ENCODE measurements at places on chromosomes 5 and 9.

DNA sequence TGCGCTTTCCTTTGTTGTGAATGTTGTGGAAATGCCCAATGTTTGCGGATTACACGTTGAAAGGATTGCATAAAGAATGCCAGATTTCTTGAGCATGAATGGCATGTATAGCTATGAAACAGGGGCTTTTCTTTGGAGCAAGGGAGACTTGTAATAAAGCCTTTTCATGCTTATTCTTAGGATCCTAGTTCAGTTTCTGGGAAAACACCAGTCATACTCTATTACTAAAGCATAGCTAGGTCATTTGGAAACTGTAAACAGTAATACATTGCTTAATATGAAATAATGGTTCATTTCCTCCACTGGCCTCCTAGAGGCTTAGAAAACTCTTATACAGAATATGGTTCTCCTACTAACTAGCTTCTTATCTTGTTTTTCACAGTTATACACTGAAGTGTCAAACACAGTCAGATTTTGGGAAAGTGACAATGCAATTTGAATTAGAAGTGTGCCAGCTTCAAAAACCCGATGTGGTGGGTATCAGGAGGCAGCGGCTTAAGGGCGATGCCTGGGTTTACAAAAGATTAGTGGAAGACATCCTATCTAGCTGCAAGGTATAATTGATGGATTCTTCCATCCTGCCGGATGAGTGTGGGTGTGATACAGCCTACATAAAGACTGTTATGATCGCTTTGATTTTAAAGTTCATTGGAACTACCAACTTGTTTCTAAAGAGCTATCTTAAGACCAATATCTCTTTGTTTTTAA lies 104.2 kb downstream of the MELK start:
- no peak for DNase-seq

DNA sequence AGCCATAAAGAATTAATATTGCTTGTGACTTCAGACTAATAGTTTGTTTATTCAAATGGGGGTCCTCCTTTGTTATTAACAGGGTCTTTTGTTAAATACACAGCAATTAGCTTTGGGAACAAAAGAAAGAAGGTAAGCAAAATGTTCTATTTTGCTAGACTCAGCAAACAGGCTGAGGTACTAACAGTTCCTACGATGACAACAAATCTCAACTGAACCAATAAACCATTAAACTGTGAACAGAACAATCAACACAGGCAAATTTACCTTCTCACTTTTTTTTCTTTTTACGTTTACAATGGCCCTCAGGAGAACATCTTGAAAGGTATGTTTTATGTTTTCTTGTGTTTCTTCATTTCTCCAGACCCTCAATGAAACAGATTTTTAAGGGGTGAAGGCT lies 207.2 kb downstream of the NFIB start:
- DNase-seq, result no peak

- DNase-seq, result no peak
Measured at GRCh38 chr5:83538786-83539462, 67.4 kb downstream of the VCAN start.

GRCh38 chr5:80591352-80591751 lies 21.3 kb upstream of the ANKRD34B start:
- DNase-seq, result no peak

- no peak for DNase-seq
Measured at GRCh38 chr5:146400201-146400600, 46.9 kb upstream of the TCERG1 start.

DNA sequence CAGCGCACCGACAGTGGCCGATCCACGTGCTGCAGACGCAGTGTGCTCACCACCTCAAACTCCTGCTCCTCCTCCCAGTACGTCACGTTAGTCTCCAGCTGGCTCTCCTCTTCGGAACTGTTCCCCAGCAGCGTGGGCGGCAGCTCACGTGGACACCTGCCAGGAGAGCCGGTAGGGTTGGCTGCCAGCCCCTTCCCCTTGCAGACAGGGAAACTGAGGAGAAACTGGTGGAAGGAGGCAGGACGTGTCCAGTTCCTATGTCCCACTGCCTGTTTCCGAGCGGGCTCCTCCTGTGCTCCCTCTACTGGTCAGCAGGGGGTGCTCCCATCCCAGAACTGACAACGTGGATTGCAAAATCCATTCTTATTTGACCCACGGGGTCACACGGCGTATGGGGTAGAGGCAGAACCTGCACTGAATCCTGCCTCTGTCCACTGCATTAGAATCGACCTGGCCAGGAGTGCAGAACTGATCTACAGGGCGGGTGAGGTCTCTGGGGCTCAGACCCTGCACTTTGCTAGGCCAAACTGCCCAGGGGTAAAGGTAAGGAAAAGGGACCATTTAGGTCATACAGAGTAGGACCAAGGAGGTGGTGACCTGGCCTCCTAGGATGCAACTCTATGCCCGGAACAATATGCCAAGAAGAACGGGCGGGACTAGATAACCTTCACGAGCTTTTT lies 25.7 kb downstream of the PDGFRB start:
- peak; percentile 88 for DNase-seq

GRCh38 chr9:129944506-129945116 lies 98.4 kb downstream of the FNBP1 start:
- no peak for DNase-seq

DNA sequence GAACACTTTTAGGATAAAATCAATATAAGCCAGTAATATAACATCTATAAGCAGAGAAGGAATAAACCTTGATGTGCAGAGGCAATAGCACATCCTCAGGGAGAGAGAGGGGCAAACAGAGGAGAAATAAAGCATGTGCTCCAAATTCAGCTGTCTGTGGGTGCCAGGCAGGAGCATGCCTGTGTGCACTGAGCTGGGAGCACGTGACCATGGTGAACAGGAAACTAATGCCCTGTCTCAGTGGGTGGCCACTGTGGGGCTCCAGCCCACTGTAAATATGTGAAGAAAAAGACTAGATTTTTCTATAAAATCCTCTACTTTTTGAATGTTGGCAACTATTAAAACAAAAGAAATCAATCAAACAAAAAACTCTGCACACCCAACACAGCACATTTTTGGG lies 55.3 kb downstream of the FYB1 start:
- DNase-seq, result no peak

- peak; percentile 86 for DNase-seq
Measured at GRCh38 chr5:171494452-171495121, 75.1 kb downstream of the FGF18 start.

- no peak for DNase-seq
Measured at GRCh38 chr9:126626127-126626925, 12.6 kb downstream of the LMX1B start.

Measured in choroid plexus epithelial cell (primary cell).